Stimulated activated CD8-positive, alpha-beta memory T cell treated with anti-CD3 and anti-CD28 coated beads, Interleukin-15, amount 100 ng/mL, for 48 hours (primary cell): ENCODE measurements at places on chromosomes 6 and 20.

GRCh38 chr6:43972179-43972912, 154.9 kb downstream of the MRPL14 start:
- DNase-seq: no peak

- DNase-seq: no peak
Observed at GRCh38 chr6:15861486-15861885, 198.7 kb upstream of the DTNBP1 start.

DNA sequence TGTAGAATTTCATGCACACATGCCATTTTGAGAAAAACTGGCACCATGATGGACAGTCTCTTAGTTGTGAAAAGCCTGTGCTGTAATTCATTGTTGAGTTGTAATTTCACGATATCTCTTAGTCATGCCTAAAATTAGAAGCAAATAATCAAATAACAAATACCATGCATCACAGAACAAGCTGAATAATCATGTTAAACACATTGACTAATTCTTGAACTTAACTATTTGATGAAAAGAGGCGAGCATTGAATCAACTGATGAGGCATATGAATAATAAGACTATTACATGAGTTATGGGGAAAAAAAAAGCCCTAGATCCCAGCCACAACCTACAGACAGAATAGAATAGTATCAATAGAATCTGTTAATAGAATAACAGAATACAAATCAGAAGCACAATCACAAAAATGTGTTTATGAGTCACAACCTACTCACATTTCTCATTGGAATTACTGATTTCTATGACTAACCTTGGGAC, 14.2 kb upstream of the RNF217 start:
- DNase-seq: no peak

DNA sequence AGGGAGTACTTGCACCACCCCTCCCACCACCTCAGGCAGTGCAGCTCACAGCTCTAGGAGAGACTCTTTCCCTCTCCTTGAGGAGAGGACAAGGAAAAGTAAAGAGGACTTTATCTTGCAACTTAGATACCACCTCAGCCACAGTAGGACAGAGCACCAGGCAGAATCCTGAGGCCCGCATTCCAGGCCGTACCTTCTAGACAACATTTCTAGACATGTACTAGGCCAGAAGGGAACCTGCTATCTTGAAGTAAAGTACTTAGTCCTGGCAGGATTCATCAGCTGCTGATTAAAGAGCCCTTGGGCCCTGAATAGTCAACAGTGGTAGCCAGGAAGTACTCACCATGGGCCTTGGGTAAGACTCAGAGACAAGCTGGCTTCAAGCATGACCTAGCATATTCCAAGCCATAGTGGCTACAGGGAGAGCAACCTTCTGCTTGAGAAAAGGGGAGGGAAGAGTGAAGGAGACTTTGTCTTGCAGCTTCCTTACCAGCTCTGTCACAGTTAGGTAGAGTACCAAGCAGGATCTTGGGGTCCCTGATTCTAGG, 384.4 kb upstream of the RNF217 start:
- DNase-seq: no peak

DNA sequence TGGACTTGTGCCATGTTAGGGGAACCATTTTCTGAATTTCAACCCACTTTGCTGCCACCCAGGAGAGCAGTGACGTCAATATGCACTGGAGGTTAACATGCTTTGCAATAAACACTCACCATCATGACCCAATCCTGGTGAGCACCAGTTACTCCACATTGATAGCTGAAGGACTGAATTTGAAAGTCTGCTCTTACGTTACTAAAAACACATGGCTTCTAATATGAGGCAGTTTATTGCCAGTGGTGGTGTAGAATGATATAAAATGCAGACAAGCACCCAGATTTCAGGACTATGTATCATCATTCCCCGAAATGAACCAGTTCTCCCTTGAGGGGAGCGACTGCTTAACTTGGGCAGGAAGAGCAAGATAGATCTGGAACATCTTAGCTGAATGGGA, 23.8 kb downstream of the RFPL4B start:
- DNase-seq: no peak

DNA sequence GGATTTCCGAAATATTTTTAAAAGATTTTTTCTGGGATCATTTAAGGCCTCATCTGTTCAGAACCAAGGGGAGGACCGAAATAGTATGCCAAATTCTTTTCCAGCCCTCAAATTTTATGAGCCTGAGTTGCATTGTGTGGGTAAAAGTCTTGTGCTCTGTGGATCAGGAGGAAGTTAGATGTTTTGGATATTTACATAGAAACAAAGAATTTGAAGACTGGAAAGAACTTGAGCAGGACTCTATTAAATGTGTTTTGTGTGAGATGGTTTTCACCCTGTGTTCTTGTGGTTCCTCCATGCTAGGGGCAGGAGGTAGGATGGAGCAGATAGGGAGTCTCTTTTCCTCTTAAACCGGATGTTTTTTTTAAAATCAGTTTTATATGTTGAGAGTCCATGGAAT, 329.1 kb downstream of the LAMA2 start:
- no peak for DNase-seq

GRCh38 chr6:44257753-44258324, 511 bp upstream of the SLC35B2 start:
- DNase-seq: no peak

- peak; percentile 1 for DNase-seq
Observed at GRCh38 chr6:15569035-15569995, 93.5 kb downstream of the DTNBP1 start.

DNA sequence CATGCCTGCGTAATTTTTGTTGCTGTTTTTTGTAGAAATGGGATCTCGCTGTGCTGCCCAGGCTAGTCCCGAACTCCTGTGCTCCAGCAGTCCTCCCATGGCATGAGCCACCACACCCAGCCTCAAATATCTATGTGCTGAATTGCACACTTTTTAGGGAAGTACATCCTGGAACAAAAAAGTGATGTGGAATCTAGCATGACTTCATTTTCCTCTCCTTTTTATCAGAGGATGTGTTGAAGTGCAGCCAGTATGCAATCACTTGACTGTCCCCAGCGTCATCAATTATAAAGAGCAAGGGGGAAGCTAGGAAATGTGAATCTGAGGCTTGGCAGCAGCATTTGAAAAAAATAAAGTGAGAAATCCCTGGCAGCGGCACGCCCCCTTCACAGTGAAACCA, 6.4 kb upstream of the EXOC2 start:
- no peak for DNase-seq

- no peak for DNase-seq
Observed at GRCh38 chr6:52904562-52905279, 4.8 kb downstream of the GSTA3 start.

DNA sequence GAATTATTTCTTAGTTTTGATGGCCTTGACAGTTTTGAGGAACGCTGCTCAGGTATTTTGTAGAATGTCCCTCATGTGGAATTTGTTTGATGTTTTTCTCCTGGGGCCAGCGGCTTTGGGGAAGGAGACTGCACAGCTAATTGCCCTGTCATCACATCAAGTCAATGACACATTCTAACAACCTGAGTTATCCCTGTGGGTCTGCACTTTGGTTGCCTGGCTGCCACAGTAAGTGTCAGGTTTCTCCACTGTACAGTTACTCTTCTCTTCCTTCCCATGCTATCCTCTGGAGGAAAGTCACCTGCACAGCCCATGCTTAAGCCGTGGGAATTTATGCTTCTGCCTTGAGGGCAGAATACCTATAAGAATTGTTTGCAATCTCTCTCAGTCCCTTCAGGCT, 1.4 kb upstream of the TREML4 start:
- DNase-seq: no peak

- no peak for DNase-seq
Observed at GRCh38 chr20:52539891-52540290, 348.3 kb upstream of the ZFP64 start.

GRCh38 chr6:43307451-43308100, 1.1 kb downstream of the CRIP3 start:
- DNase-seq: no peak

DNA sequence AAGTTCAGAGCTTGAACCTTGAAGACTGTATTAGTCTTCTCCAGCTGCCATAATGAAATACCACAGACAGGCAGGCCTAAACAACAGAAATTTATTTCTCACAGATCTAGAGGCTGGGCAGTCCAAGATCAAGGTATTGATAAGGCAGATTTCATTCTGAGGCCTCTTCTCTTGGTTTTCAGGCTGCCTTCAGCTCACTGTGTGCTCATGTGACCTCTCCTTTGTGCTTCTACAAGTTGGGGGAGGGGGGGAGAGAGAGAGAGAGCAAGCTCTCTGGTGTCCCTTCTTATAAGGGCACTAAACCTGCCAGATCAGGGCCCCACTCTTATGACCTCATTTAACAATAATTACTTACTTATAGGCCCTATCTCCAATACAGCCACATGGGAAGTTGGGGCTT, 102.6 kb upstream of the RSPO3 start:
- no peak for DNase-seq

GRCh38 chr6:152135755-152136448, 328.4 kb downstream of the ESR1 start:
- no peak for DNase-seq

DNA sequence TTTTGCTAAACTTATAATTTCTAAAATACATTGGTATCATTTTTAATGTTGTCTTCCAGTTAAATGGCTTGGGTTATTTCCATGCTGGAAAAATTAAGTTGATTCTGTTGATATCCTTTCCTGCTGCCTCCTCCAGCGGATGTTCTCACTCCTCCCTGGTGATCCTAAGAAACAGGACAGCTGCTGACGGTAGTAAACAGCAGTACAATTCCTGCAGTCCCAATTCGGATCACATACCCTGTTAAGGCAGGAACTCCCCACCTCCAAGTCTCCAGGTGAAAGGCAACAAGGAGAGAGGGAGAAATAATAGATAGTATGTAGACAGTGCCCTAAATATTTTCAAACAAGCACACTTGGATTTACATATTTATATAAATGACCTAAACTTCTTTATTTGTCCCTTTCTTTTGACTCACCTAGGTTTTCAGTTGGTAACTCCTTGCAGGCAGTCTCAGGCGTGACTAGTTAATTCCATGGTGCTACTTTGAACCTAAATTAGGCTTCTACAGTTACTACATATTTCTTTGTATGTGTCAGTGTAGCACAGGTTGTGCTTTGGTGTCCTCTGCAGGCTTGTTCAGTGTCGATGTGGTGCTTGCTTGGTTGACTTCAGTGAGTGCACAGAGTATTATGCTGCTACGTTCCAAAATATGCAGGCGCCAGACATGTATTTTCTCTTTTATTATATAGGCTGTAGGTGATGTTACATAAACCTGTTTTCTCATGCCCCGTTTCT, 126.0 kb downstream of the ADGRB3 start:
- DNase-seq: no peak
